Activated T-helper 1 cell treated with anti-CD3 and anti-CD28 coated beads, Interleukin-2, amount 50 U/mL, for 16 hours (primary cell): ENCODE measurements at places on chromosomes 4 and X.

- no peak for DNase-seq
Measured at GRCh38 chr4:52157641-52158316, 106.7 kb downstream of the SPATA18 start.

- DNase-seq = no peak
Measured at GRCh38 chr4:78149751-78150542, 92.8 kb downstream of the FRAS1 start.

DNA sequence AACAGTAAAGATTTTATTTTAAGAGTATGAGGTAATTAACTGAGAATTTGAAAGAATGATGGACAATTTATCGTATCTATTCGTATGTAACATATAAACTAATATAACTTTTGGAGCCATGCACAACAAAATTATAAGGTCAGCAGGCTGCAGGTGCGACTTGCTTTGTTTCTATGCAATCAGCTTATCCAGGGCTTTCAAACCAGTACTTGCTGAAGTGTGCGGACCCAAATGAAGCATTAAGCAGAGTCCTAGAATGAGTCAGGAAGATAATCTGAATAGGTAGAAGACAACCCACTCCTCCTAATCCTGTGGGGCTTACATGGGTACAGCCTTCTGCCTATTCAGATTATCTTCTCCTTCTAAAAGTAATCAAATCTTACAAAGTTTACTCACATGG is 2.1 kb downstream of the NSD2 start:
- DNase-seq = no peak

- DNase-seq = no peak
Measured at GRCh38 chr4:90317785-90318184, 190.6 kb downstream of the CCSER1 start.

GRCh38 chr4:72975488-72975784 is 94.1 kb downstream of the COX18 start:
- no peak for DNase-seq

GRCh38 chr4:60926624-60927023 is 273.5 kb upstream of the ADGRL3 start:
- DNase-seq = no peak

GRCh38 chr4:2441393-2442174 is 22.8 kb downstream of the CFAP99 start:
- DNase-seq = peak; percentile 29

DNA sequence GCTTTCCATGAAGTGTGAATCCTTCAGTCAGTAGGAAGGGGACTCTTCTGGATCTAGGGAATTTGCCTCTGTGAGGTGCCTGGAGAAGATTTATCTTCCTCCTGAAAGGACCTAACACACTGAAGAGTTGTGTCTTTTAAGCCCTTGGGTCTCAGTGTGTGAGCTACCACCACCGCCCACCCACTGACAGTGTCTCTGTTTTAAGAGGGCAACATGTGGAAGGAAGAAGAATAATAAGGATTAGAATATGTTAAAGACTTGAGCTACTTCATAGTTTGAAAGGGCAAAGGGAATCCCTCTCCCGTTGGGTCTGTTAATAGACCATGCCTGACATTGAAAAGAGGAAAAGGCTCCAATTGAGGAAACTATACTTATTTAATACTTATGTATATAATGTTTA is 64.3 kb upstream of the TLR2 start:
- DNase-seq = no peak

GRCh38 chr4:95044324-95044837 is 286.6 kb downstream of the BMPR1B start:
- DNase-seq = no peak

DNA sequence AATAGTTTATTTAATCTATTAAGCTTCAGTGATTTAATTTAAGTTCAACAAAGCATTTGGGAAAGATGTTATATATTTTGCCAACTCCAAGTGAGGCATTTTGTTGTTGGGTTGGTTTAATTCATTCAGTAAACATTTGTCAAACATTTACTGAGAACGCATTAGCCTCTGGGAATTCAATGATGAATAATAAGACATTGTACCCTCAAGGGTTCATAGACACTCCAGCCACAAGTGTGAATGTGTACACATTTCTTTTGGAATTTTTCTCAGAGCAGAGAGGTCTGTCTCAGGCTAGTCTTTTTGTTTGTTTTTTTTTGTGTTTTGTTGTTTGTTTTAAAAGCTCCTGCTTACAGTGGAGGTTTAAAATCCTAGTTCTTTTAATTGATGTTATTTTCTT is 203.9 kb downstream of the SOWAHB start:
- no peak for DNase-seq
